ENCODE measurements at places on chromosomes 11 and 22.

DNA sequence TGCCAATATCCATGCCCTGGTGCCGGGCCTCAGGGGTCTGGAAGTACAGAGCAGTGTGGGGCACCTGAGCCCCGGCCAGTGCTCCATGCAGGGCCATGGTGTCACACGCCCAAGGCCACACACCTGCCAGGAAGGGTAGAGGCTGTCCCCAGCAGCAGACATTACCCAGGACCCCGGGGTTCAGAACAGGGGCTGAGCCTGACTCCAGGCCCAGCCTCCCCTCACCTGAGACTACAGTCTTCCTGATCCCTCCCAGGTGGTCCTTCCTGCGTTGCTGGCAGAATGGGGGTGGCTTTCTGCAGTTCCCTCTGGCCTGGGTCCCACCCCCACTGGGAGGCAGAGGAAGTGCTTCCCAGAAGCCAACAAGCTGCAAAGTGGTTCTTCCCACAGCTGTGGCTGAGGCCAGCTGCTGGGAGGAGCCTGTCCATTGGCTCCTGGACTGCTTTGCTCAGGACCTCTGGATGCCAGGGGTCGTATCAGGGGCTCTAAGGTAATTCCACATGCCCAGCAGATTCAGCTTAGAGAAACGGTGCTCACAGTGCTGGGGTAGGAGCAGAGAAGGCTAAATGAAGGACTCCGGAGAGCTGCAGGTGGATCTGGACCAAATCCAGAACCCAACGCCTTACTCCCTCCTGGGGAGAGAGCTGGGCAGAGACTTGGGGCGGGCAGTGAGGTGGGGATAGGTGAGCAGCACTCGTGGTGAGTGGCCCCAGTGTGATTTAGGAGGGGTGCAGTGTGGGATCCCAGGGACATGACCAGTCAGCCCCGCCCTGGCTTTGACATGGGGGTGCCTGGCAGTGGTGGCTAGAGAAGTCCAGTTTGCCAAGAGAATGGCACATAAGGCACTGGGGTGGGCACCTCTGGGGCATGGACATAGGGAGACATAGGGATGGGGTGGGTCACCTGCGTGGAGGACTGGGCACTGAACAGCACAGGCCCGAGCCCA lies 12.6 kb downstream of the TCIRG1 start:
- DNase-seq, result no peak

DNA sequence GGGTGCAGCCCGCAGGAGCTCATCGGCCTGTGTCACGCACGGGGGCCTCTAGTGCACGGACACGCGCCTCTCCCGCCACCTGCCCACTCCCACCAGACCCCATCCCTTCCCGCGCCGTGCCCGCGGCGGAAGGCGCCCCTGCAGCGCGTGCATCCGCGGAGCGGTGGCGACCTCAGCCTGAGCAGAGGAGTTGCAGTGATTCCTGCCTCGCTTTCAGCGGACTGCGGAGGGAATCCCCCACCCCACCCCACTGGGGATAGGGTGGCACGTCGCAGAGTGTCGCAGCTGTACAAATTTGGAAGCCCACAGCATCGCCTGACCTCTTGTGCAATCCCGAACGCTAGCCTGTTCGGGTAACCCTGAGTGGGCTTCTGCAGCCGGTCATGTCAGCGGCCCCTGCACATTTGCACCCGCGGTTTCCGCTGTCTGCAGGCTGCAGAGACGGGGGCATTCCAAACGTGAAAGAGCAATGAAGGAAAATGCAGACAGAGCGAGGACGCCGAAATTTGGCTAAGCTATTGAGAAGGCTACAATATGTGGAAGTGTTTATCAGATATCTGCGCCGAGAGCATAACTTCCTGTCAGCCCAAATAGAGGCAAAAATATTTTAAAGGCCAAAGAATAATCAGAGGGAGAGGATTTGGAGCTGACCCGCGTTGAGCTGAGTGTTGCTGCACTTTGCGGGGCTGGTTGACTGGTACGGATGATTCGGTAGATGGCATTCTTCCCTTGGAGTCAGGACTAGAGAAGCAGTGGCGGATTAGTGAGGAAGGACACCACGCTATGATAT lies 617 bp upstream of the ARHGAP20 start:
- peak; percentile 27 for DNase-seq

- DNase-seq, result no peak
Observed at GRCh38 chr22:29563652-29564460, 10.3 kb upstream of the THOC5 start.

- no peak for DNase-seq
Observed at GRCh38 chr11:130118636-130119387, 40.8 kb upstream of the ST14 start.

DNA sequence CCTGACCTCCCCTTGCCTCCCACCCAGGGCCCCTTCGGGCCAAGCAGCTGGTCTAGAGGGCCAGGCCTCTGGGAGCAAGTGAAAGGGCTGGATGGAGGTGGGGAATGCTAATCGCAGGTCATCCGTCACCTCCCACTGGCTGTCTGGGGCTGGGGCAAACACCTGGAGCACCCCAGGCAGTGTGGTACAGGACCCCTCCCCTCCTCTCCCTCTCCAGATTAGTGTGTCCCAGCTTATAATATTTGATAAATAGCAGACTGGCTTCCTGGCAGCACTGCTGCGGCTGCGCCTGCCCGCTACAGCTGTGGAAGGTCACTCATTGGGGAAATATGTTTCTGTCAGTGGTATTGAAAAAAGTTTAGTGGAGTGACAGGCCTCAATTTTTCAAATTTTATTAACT lies 90.7 kb upstream of the PHOX2A start:
- DNase-seq, result no peak

DNA sequence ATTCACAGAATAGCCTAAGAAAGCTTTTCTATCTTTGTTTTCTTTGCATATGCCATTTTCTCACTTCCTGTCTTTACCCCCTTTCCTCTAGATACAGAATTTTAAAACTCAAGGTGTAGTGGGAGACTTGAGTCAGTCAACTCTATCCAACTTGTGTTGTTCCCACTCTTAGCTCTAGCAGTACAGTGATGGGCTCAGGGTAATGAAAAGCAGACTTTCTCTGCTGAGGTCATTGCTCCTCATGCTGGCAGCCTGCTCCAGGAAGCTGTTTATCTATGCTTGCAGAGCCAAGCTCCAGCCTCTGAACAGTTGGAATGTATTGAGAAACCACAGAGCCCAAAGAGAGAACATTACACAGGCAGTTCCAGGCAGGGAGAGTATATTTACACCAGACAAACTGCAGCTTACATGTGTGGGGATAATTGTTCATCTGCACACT lies 68.1 kb downstream of the CSTPP1 start:
- peak; percentile 96 for DNase-seq

DNA sequence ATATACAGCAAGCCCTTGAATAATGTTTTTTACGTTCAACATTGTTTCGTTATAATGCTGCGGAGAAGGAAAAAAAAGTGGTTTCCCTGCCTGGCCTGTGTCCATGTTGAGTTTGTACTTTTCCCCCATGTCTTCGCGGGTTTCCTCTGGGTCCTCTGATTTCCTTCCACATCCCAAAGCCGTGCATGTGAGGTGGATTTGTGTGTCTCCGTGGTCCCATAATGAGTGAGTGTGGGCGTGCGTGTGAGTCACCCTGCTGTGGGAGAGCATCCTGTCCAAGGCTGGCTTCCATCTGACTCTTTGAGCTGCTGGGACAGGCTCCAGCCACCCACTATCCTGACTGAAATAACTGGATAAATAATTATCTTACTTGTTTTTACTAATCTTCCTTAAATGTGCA lies 29.6 kb upstream of the SNX19 start:
- DNase-seq, result peak; percentile 59

DNA sequence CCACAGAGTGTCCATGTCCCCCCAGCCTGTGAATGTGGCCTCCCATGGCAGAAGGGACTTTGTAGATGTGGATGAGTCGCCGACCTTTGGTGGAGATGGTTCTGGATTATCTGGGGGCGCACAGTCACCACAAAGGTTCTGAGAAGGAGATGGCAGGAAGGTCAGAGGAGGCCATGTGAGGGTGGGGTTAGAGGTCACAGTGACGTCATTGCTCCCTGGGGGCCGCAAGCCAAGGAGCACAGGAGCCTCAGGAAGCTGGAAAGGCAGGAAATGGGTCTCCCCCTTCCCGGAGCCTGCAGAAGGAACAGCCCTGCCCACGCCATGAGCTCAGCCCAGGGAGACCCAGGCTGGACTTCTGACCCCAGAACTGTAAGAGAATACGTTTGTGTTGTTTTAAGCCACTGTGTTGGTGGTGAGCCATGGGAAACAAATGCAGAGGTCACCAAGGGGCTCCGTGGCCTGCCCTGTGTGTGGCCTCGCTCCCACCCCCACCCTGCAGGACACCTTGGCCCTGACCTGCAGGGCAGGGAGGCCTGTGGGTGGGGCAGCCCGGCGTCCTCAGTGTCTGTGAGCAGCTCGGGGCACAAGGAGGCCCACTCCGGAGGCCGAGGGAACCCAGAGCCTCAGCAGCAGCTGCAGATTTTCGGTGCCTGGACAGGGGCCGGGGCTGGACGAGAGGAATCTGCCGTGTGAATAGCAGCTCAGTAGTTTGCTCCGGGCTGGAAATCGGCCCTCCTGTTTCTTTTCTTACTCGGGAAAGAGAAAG lies 32.1 kb downstream of the GRAMD4 start:
- peak; percentile 7 for DNase-seq

DNA sequence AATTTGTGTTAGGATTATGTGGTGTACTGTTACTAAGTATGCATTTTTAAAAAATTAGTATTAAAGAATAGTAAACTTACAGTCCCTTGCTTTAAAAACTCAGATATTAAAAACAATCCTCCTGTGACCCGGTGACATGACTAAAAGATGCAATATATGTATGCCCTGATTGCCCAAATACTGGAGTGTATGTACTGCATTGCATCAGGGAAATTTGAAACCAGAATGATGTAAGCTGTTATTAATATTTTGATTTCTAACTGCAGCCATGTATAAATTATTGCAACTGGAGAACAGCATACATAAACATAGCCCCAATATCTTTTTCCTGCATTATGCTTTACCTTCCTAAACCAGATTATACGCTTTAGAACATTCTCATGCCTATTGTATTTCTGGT lies 3.7 kb upstream of the HSPA8 start:
- peak; percentile 75 for DNase-seq

DNA sequence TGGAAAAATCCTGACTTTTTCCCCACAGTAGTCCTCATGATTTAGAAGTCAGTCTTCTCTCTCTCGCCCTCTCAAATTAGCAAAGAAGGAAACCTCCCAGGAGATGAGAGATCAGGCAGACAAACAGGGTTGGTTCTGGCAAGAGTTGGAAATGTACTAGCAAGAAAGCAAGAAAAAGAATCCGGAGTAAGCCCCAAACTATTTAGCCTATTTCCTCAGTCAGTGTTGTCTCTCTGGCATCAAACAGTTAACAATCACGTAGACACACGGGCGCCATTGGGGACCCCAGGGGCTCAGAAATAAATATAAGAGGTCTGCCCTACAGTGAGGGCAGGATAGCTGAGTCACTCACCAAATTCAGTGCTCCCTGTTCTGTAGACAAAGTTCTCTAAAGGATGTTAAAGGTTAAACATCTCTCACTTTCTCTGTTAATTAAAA lies 4.7 kb downstream of the C11orf52 start:
- DNase-seq, result peak; percentile 86

DNA sequence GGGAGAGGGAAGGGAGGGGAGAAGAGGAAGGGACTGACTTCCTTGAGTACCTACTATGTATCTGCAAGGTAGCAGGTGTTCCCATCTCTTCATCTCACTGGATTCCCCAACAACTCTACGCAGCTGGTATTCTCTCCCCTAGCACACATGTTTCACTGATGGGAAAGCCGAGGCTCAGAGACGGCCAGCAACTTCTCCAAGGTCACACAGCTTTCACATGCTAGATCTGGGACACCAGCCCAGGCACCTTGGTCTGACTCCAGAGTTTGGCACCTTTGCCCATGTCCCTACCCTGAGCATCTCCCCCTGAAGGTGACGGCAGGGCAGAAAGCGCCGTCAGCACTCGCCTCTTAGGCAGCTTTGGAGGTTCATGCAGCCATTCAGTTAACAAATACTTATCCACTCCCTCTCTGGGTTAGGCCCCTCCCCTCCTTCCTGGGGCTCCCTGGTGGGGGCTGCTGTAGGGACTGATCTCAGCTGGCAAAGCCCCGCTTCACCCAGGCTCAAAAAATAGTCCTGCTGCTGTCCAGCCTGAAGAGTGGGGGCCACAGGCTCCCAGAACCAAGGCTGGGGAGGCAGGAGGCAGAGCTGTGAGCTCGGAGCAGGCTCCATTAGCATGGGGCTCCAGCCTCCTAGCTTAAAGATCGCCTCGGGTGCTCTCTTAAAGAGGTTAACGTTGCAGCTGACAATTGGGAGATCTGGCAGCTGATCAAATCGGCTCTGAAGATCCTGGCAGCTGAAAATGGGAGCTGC lies 79.4 kb downstream of the IGLL1 start:
- DNase-seq, result no peak

GRCh38 chr11:26229257-26229656 lies 102.7 kb upstream of the ANO3 start:
- peak; percentile 77 for DNase-seq

DNA sequence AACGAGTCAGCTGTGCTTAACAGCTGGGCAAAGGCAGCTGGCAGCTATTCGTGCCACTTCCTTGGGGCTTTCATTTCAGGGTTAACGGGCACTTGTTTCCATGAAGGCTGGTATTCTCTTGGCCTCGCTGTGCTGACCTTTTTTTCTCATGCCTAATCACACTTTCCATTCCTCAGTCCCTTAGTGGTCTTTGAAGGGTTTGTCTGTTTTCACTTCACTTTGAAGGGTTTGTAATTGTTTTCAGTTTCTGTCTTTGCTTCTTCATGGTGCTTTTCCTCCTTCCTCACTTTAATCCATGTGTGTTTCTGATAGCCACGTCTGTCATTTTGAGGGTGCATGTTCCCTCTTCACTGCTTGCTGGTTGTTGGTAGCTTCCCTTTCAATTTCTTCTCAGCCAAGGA lies 24.6 kb downstream of the PPIL2 start:
- DNase-seq, result no peak

DNA sequence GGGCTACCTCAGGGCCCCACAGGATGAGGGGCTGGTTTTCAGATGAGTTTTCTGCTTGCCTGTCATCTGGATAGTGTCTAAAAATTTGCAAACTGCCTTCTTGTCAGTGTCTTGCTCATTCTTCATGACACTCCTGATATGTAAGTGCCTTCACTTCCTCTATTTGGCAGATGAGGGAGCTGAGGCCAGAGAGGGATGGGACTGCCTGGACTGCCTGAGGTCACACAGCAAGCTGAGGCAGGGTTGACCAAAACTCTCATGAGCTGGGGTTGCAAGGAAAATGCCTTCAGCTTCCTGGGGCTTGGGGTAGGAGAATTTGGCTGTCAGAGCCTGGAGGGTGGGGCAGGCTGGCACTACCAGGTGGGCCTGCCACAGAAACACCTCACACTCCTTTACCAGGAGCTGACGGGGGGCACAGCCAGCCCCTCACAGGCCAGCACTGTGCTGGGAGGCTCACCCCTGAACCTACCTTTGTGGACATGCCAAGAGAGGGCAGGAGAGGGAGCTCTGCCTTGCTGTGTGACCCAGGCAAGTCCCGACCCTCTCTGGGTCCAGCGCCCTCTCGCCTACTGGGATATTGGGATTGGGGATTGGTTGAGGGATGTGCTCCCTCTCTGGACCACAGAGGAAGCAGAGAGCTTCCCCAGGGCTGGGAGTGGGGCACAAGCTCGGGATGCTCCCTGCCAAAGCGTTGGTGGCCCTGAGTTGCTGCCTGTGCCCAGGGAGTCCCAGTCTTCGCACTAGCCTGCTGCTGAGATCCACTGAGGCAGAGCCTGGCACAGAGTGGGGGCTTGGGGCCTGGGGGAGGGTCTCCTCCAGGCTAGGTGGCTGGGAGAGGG lies 1.9 kb upstream of the P2RY6 start:
- no peak for DNase-seq

- no peak for DNase-seq
Observed at GRCh38 chr22:18088825-18089568, 11.2 kb downstream of the PEX26 start.

- DNase-seq, result no peak
Observed at GRCh38 chr22:37230673-37231405, 13.2 kb downstream of the RAC2 start.

GRCh38 chr11:118311518-118311917 lies 7.0 kb downstream of the CD3E start:
- no peak for DNase-seq
